ENCODE measurements at places on chromosomes 12 and 14.

- no peak for DNase-seq
These were observed 268.6 kb upstream of the PWP1 start for GRCh38 chr12:107417004-107417403.

GRCh38 chr12:9086087-9086486 is 29.6 kb downstream of the A2M start:
- DNase-seq, result no peak

- DNase-seq, result no peak
These were observed 23.0 kb upstream of the HECTD1 start for GRCh38 chr14:31230573-31230958.

- no peak for DNase-seq
These were observed 35.5 kb downstream of the STXBP6 start for GRCh38 chr14:25014440-25014839.

- no peak for DNase-seq
These were observed 70.5 kb downstream of the TMX1 start for GRCh38 chr14:51310505-51310944.

- no peak for DNase-seq
These were observed 11.8 kb downstream of the NACA start for GRCh38 chr12:56713345-56713744.

DNA sequence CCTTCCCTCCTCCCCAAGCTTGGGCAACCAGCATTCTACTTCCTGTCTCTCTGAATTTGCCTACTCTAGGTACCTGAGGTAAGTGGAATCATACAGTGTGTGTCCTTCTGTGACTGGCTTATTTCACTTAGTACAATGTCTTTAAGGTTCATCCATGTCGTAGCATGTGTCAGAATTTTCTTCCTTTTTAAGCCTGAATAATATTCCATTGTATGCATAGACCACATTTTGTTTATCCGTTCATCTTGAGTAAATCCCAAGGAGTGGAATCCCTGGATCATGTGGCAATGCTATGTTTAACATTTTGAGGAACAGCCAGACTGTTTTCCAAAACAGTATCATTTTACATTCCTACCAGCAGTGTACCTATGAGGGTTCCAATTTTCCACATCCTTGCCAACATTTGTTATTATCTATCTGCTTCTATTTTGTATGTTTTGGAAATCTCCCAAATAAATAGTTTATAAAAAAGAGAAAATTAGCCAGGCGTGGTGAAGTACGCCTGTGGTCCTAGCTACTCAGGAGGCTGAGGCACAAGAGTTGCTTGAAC is 12.4 kb downstream of the HSP90AA1 start:
- no peak for DNase-seq

GRCh38 chr12:92010368-92010767 is 135.3 kb downstream of the BTG1 start:
- DNase-seq, result no peak

DNA sequence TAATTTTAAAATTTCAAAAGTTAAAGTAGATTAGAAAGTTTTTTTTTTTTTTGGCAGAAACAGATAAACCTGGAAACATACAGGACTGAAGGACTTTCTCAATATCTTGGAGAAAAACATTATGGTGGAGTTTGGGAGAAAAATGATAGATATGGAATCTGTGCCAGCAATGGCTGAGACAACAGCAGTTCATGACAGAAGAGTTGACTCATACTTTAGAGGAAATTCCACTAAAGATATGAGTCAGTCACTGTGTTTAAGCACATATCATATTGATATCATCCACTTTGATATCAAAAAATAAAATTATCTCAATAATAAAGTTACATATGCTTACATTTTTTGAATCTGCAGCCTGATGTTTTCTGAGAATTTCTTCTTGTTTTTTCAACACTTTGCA is 193.9 kb upstream of the OR4E1 start:
- no peak for DNase-seq

- no peak for DNase-seq
These were observed 129.9 kb downstream of the NPAS3 start for GRCh38 chr14:33068626-33069025.

- DNase-seq, result no peak
These were observed 194.9 kb downstream of the ADAMTS20 start for GRCh38 chr12:43357141-43357540.

DNA sequence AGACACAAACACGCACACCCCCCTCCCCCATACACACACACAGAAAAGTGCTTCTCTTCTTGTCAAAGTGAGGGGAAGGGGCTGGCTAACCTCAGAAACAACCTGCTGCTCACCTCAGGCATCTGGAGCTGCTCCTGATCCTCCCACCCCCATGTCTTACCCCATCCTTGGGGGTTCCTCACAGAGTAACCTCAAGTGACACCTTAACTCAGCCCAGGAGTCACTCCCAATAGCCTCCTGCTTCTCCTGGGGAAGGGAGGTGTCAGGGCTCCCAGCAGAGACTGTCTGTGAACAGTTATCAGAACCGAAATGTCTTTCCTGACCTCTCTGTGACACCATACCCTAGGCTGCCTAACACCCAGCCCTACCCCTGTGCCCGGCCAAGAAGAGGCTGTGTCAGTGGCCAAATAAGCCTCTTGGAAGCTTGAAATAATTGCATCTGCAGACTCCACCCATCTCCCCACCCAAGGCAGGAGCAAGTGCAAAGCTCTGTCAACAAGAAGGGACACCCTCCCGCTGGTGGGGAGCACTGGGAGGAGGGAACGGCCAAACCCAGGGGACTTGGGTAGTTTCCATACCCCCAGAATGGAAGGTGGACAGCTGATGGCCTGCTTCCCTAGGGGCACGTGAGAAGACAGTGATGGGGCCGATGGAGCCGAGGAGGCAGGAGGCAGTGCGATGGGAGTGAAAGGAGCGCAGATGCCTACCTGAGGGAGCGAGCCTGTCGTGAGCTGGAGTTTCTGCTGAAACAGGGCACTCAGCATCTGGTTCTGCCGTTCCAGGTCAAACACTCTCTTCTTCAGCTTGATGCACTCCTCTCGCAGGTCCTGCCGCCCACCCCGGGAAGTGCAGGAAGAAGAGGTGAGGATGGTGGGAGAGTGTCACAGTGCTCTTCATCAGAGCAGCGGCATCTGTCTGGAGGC is 26.8 kb downstream of the NCKAP5L start:
- no peak for DNase-seq

- no peak for DNase-seq
These were observed 580.1 kb upstream of the SEL1L start for GRCh38 chr14:82113710-82114109.

DNA sequence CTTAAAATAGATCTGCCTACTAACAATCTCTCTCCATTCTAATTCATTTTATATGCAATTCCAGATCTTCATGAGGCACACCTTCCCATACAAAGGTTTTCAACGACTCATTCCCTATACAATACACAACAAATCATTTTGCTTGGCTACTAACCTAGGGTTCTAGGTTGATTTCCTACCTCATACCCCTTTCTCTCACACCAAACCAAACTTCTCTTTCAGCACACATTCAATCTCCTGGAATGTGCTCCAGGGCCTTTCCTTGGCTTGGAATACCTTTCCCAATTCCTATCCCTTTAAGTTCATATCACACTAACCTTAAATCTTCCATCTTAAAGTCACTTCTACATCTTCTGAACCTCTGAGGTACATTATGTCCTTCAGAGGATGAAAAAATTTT is 38.7 kb upstream of the MTERF2 start:
- DNase-seq, result no peak

- no peak for DNase-seq
These were observed 62.5 kb upstream of the PRICKLE1 start for GRCh38 chr12:42652048-42652447.

- DNase-seq, result no peak
These were observed 278.0 kb upstream of the MIS18BP1 start for GRCh38 chr14:45531022-45531421.

DNA sequence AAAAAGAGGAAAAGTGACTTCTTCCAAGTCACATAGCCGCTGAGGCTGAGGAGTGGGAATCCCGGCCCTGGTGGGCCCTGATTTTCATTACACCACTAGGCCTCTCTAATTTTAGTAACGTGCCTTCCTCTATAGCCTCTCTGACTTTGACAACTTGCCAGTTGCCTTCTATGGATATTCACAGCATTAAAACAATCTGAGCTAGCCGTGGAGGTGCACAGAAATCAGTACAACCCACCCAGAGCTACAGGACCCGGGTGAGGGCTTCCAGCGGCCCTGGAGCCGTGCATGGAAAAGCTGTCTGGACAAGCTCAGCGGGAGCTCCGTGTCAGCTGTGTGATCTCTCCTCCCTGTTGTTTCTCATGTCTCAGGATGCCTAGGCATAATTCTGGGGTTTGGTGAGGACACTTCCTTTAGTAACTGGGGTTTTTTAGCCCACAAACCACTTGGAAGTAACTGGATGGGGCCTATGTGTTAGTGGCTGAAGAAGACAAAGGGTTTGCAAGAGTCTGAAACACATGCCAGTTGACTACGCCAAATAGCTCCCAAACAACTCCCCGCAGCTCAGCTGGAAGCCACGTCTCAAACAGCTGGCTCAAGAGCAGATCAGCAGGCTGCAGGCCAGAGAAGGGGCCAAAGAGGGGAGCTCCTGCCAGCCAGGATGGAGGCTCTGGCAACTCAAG is 53.0 kb downstream of the SSH1 start:
- DNase-seq, result no peak

GRCh38 chr12:64670019-64670418 is 59.7 kb downstream of the RASSF3 start:
- DNase-seq, result no peak

- DNase-seq, result no peak
These were observed 161.6 kb upstream of the PRMT8 start for GRCh38 chr12:3329361-3329760.

- DNase-seq, result no peak
These were observed 122.2 kb upstream of the METAP2 start for GRCh38 chr12:95351748-95352147.

DNA sequence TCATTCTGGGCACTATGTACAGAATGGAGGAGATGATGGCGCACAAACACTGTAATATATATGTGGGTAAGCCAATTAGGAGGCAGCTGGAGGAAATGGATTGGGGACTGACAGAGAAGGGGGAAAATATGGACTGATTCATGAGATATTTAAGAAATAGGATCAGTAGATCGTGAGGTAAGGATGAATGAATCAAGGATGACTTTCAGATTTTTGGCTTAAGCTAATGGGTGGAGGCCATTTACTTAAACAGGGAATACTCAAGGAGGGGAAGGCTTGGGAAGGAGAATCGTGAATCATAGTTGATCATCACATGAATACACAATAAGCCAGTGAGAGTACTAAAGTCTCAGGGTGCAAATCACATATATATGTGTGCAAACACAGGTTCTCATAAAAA is 11.2 kb upstream of the GNPNAT1 start:
- DNase-seq, result no peak

- no peak for DNase-seq
These were observed 1.5 kb downstream of the NRIP2 start for GRCh38 chr12:2833327-2833726.

DNA sequence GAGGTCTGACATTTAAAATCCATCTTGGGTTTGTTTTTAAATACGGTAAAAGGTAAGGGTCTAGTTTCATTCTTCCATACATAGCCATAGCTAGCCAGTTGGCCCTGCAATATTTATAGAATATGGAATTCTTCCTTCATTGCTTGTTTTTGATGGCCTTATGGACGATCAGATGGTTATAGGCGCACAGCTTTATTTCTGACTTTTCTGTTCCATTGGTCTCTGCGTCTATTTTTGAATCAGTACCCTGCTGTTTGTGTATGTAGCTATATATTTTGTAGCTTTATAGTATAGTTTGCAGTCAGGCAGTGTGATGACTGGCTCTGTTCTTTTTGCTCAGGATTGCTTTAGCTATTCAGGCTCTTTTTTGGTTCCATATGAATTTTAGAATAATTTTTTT is 366.8 kb upstream of the MIS18BP1 start:
- DNase-seq, result no peak

- no peak for DNase-seq
These were observed 82.4 kb downstream of the PTPRR start for GRCh38 chr12:70838127-70838526.

DNA sequence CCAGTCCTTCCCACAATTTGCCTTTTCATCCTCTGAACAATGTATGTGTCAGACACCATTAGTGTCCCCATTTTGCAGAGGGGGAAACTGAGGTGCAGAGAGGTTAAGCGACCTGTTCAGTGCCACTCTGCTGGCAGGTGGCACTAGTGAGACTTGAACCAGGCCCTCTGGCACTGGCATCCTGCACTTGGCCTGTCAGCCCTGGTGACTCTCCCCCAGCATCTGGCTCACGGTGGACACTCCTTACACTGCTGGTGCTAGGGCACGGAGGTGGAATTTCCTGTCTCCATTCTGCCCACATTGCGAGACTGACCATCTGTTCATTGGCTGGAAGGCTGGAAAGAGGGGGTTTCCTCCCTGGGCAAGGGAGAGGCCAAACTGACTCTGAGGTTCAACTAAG is 48.7 kb downstream of the CCNK start:
- no peak for DNase-seq

- no peak for DNase-seq
These were observed 10.8 kb upstream of the GYS2 start for GRCh38 chr12:21615431-21615830.

GRCh38 chr14:50379563-50379962 is 17.1 kb downstream of the CDKL1 start:
- DNase-seq, result no peak

DNA sequence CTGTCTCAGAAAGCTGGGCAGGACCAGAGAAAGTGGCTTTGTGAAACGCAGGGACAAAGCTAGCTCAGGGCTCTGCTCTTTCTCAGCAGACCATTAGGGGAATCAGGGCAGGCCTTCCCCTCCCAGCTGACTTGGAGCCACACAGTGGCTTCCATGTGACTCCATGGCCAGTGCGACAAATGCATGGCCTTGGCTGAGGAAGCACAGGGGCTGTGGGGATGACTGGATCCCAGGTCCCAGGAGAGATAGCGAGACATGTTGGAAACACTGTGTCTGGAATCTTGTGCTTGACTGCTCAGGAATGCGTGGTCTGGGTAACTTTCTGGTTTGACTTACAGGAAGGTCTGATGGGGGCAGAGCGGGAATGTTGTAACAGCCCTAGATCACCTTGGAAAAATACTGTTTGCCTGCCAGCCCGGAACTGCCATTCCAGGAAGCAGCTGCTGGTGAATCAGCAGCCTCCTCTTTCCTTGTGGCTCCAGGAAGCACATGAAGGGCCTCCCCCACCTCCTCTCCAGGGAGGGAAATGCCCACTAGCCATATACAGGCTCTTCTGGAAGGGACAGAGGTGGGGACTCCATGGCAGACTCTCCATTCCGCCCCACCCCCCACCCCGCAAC is 133.5 kb upstream of the HIF1A start:
- DNase-seq, result no peak

DNA sequence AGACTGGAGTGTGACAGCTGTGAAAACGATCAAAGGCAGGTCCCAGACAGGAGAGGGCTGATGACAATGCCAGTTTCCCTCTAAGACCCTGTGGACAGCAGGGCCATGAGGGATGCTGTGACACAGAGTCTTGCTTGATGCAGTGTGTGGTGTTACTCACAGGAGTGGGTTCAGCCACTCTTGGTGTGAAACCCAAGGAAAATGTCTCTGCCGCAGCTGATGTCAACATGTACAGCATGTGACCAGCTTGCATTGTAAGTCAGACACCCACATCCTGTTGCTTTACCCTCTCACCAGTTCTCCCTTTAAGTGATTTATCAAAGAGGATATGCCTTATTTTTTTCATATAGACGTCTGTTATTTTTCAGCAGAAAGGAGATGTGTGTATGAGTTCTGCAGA is 268.6 kb downstream of the BTG1 start:
- DNase-seq, result peak; percentile 34

All from activated CD4-positive, CD25-positive, alpha-beta regulatory T cell (primary cell).